ENCODE measurements at places on chromosomes 6 and 20. TPM values are rescaled to one million over a fixed set of nuclear protein-coding genes. Genes with fewer than 3 reads are reported as not detected.

GRCh38 chr6:33985313-33985751, 160.6 kb downstream of the GRM4 start:
- DNase-seq, result no peak

DNA sequence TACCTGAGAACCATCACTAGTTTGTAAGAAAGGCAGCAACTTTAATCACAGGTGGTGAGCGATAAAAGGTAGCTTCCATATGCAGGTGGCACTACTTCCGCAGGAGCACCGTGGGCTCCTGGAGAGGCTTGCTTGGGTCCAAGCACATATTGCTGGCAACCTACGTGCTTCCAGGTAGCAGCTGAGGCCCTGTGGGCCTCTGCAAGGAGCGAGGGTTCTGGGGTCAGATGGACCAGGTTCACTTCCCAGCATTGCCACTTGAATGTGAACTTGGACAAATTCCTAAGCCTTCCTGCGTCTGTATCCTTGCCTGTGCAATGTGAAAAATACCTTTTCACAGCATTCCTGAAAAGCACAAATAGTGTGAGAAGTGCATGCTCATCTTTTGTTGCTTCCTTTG, 31.0 kb downstream of the TXNDC5 start:
- DNase-seq, result no peak

PROCR gene
- polyA plus RNA-seq, result 35.1 TPM

DNA sequence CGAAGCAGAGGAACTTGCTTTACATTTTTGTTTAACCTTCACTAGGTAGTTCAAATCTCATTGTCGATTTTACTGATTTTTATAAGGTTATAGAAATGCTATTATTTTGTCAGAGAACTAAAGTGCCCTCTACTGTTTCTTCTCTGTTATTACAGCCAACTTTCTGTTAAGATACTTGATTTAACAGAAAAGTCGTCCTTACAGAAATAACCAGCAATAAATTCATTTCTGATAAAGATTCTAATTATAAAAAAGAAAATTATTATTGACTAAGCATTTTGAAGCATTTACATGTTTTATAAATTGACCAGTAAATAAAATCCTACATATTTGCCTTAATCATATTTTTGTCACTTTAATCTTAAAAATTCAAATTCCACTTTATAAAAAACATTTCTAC, 60.8 kb downstream of the OGFRL1 start:
- DNase-seq, result no peak

- peak; percentile 70 for DNase-seq
Observed at GRCh38 chr20:44582311-44583025, at the start of gene PKIG. TSS of gene PKIG (plus strand) at chr20:44582579. CDS start at chr20:44614557, 31,978 bp downstream.

DNA sequence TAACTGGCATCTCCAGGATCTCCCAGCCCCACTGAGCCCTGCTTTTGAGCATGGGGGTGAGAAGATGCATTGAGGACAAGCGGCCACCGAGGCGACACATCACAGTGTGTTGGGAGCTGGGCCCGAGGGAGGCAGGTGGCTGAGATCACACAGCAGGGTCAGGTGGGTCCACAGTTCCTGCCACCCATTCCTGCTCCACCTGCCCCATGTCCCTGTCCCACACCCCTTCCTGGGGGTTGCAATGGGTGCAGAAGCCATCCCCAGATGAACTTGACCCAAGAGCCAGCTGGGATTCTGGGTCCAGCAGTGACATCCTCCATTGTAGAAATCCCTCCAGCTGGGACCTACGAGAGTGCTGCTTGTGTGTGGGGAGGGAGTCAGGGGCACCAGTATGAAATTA, 1.0 kb downstream of the TGM2 start:
- no peak for DNase-seq

DNA sequence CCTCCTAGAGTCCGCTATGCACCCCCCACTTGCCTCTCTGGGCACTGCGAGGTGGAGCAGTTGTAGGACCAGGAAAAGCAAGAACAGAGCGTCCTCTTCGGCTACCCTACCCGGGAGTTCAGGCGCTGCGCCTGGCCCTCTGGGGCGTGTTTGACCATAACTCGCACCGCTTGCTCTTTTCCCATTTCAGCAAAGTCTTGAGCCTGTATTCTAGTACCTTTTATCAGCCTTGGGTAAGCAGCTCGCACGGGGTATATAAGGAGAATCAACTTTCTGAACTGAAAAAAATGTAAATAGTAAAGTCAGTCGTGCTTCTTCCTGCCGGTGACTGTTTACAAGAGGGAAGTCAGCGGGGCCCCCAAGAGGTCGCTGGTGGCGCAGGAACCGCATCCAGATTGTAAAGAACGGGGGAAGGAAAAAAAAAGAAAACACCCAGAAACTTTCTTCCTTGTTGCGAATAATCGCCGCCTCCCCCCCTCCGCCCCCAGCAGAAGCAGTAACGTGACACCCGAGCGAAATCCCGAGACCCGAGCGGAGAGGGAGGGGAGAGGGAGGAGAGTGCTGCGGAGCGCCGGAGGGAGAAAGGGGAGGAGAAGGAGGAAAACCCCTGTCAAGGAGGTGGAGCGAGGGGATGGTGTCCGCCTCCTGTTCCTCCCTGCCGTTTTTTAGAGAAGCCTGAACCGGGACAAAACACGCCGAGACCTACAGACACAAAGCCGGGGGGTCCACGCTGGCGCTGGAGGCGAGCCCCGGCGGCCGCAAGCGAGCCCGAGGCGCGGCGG, at the start of gene UST:
UST (plus strand) TSS at position 668 of the 782 bp plus-strand sequence. CDS start 401 bp downstream, outside the sequence.
- DNase-seq, result peak; percentile 91

SFTA2 gene
- 17.3 TPM for polyA plus RNA-seq

DNA sequence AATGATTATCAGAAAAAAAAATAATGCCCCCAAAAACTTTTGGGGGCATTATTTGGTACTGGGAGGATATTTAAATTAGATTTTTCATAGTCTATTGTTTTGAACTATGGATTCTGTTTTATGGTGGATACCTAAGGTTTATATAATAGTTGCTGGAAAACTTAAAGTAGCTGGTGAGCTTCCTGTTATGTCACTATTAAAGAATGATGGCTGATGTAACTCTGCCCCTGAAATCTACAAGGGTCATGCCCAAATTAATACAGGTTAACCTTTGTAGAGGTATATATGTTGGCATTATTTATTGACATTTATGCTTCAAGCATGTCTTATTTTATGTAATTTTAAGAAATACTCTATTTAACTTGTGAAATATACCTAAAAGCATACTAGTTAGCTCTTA, 25.3 kb upstream of the ERVFRD-1 start:
- no peak for DNase-seq

TBPL1 gene
- polyA plus RNA-seq, result 50.8 TPM

DNA sequence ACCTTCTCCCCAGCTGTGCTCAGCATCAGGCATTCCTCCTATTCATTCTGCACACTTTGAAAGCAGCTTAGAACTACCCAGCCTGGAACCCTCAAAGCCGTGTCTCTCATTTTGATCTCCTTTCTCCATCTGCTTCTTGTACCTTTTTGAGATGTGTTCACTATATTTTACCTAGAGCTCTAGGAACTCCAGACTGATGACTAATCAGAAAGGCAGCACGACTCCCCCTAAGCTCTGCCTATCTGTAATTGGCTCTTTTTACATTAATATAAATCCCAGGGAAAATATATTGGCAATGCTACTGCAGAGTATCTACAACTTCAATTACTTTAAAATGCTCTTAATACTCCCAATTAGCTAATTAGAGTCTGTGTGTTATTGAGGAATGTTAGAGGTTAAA, 671.5 kb downstream of the CBLN4 start:
- DNase-seq, result no peak

DNA sequence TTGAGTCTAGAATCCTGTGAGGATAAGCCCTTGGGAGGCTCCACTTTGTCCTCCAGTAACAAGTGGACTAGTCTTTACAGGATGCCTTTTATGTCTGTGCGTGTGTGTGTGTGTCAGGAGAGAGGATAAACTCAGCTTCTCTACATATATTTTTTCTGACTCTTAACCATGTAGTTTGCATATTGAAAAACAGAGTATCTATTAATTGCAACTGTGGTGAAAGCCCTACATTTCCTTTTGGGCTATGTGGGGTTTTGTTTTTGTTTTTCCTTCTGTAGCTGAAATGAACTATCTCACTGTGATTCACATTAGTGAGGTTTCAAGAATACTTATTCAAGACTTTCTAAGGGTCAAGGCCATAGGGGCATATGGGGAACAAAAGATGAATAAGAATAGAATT, 17.7 kb downstream of the TPBG start:
- no peak for DNase-seq

GRCh38 chr6:36131511-36132245, 1.4 kb downstream of the MAPK13 start:
- peak; percentile 55 for DNase-seq

FNDC1 gene
- polyA plus RNA-seq, result 6.3 TPM

- DNase-seq, result peak; percentile 93
Observed at GRCh38 chr6:169158174-169158573, 95.5 kb downstream of the THBS2 start.

DNA sequence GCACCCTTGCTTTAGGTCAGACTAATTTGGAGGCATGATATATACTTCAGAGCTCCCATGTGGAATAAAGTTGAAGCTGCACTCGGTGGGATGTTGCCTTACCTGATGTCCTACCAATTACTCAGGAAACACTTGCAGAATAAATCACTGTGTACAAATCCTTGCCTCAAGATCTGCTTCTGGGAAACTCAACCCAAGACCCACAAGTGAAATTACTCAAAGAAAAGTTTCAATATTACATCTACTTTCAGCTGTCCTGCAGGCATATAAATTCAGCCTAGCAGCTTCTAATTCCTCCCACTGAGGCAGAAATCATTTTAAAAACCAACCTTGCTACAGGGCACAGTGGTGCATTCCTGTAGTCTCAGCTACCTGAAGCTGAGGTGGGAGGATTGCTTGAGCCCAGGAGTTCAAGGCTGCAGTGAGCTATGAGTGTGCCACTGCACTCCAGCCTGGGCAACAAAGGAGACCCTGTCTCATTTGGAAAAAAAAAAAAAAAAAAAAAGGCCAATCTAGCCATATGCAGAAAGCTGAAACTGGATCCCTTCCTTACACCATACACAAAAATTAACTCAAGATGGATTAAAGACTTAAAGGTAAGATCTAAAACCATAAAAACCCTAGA, 20.7 kb upstream of the DCDC2 start:
- DNase-seq, result no peak

GRCh38 chr20:45919542-45920399, 7.8 kb upstream of the PLTP start:
- DNase-seq, result peak; percentile 80

GRCh38 chr6:166281104-166281503, 27.1 kb downstream of the PRR18 start:
- DNase-seq, result no peak

CST11 gene
- polyA plus RNA-seq, result not detected

VAPB gene
- 41.8 TPM for polyA plus RNA-seq

CLVS2 gene
- 0.46 TPM for polyA plus RNA-seq

- DNase-seq, result no peak
Observed at GRCh38 chr20:17225851-17226409, 910 bp upstream of the PCSK2 start.

Measured in right lung (tissue), 10 donors.